ENCODE measurements at places on chromosomes 11 and 22.

DNA sequence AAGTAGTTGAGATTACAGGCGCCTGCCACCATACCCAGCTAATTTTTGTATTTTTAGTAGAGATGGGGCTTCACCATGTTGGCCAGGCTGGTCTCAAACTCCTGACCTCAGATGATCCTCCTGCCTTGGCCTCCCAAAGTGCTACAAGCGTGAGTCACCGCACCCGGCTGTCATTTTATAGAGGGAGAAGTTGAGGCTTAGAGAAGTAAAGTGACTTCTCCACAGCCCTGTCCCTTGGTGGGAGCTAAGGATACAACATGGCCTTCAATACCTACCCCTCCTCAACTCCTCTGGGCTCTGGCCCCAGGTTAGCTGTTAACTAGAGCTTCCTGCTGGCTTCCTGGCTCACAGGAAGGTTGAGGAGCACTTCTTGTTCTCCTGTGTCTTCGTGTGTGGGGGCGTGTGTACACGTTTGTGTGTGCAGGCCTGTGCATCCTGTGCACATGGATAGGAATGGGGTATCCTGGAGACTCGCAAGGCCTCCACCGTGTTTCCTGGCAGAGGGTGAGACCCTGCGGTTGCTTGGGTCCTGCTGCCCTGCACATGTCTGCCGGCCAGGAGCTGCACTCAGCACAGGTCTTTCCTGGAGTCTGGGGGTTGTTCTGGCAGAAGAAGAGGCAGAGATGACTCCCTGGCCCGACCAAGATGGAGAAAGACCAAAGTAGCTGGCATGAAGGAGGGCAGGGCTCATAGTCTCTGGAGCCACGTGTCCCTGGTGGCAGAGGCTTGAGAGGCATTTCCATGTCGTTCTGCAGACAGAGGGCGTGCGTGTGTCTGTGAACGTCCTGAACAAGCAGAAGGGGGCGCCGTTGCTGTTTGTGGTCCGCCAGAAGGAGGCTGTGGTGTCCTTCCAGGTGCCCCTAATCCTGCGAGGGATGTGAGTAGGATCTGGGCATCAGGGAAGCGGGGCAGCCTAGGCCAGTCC is 2.4 kb downstream of the SIDT2 start:
- peak; percentile 80 for DNase-seq

GRCh38 chr11:57321388-57322255 is 3.1 kb downstream of the TNKS1BP1 start:
- no peak for DNase-seq

DNA sequence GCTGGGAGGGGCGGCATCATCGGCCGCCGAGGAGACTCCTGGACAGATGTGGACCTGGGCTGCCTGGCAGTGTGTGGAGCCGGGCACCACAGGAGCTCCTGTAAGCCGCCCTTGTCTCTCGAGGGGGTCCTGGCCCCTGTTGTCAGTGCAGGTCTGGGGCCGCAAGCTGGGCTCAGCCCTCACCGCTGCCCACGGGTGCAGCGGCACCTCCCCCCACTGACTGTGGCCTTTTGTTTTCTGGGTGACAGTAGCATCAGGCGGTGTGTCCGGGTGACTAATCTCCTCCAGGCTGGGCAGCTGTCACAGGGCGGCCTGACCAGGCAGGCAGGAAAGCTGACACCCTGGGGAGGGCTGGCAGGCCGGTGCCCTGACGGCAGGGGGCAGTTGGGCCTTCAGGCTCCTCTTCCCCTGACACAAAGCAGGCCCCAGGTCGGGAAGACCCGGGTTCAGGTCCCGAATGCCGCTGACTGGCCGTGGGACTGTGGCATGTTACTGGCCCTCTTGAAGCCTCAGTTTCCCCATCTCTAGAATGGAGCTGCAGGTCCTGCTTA is 16.3 kb downstream of the DGKZ start:
- no peak for DNase-seq

DNA sequence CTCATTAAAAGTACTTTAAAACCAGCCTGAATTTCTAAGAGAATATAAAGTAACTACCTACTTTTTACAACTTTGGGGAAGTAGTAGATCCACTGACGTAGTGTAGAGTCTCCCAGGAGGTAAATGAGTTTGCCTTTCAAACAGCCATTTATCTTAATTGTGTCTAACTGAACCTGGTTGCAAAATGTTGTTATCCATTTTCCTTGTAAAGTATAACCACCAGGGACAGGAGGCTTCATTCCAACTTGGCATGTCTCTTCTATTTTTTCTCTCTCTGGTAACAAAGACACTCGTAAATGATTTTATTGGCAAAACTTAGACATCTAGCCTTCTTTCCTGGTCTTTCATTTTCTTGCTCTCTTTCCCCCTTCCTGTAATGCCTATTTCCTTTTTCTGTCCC is 36.9 kb downstream of the NXPE1 start:
- DNase-seq, result no peak

DNA sequence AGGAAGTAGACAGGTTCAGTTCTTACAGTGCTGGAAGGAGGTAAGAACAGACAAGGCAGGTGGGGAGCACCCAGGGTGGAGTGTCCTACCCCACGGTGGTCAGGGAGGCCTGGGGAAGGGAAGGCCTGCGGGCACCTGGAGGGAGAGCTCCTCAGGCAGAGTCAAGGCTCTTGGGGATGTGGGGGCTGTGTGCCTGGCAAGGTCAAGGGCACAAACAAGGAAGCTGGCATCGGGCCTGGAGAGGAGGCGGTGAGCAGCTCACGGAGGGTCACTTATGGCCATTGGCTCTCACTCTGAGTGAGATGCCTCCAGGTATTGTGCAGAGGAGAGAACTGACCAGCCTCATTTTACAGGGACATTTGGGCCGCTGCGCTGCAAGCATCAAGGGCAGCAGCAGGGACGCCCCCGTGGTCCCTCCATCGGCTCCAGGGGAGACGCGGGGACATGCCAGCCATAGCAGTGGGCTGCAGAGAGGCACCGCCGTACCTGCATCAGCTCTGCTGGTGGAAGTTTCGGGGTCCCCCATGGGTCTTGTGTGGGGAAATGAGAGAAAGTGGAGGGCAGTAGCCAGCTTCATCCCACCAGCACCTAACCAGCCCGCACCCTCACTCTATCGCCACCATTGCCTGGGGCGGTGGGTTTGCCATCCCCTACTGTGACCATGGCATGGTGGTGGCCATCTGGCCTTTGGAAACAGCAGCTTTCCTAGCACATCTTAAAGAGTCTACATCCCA is 37.5 kb upstream of the RTL6 start:
- no peak for DNase-seq

- no peak for DNase-seq
Observed at GRCh38 chr22:44033694-44034093, 9.6 kb downstream of the PARVB start.

- DNase-seq, result no peak
Observed at GRCh38 chr11:15918212-15918611, 438.1 kb downstream of the SOX6 start.

DNA sequence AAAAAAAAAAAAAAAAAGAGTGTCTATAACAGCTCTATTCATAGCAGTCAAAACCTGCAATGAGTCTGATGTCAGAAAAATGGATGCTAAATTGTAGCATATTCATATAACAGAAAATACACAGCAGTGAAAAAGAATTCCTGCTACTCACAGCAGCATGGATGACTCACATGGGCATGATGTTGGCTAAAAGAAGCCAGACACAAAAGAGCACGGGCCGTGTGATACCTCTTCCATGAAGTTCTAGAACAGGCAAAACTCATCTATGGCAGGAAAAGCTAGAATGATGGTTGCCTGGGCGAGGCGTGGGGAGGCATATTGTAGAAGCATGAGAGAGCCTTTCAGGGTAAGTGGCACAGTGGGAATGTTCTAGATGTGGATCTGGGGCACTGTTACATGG is 18.9 kb downstream of the PLAAT3 start:
- DNase-seq, result no peak

DNA sequence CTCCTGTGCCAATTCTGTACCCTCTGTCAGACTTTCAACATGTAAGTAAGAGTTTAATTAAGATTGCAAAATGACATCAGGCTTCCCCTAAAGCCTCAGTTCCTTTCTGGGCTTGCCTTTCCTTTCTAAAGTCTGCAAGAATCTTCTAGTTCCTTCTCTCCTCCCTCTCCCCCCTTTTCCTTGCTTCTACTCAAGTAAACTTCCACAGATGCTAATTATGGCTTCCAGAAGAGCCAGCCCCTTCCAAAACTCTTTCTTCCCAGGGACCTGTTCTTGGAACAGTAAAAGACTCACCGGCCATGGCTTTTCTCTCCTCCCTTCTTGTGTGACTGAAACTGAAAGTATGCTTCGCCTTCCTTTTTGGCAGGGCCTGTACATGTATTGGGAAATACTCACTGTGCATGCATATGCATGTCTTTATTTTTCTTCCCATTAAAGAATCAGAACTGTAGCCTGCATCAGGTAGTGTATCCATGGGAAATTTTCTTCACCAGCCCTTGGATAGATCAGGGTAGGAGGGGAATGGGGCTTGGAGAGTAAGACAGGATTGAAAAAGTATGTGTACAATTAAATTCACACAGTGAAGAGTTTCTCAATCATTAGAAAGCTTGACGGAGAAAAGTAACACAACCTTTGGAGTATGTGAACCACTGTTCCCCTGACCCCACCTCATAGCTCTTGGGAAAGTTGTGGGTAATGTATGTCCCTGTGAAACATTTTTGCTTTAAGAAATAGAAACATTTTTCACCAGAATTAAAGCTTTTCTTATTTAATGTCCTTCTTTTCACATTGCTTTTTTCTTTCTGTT is at the start of gene CASP1:
Gene CASP1 (minus strand): TSS at position 332 of the 808 bp plus-strand sequence. CDS start 31 bp downstream, at position 301.
- DNase-seq, result peak; percentile 39

DNA sequence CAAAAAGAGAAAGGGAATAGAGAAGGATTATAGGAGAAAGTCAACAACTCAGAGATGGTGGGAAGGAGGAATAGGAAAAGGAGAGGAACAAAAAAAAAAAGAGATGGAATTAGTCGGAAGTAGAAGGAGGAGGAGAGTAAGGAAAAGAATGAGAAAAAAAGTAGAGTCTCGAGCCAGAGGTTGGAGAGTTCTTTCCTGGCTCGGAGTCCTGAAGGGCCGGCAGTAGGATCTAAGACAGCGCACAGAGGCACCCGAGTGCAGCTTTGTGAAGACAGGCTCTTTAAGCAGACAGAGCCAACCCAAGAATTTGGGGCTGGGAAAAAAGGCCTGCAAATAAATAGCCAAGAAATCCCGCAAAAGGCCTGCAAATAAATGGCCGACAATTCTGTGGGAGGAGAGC is 170.4 kb upstream of the CCDC90B start:
- no peak for DNase-seq
